Mesenteric fat pad (tissue), 1 donor: ENCODE measurements at places on chromosomes 4 and X.

- DNase-seq = peak; percentile 57
Observed at GRCh38 chr4:1997712-1998111, 11.1 kb downstream of the NELFA start.

DNA sequence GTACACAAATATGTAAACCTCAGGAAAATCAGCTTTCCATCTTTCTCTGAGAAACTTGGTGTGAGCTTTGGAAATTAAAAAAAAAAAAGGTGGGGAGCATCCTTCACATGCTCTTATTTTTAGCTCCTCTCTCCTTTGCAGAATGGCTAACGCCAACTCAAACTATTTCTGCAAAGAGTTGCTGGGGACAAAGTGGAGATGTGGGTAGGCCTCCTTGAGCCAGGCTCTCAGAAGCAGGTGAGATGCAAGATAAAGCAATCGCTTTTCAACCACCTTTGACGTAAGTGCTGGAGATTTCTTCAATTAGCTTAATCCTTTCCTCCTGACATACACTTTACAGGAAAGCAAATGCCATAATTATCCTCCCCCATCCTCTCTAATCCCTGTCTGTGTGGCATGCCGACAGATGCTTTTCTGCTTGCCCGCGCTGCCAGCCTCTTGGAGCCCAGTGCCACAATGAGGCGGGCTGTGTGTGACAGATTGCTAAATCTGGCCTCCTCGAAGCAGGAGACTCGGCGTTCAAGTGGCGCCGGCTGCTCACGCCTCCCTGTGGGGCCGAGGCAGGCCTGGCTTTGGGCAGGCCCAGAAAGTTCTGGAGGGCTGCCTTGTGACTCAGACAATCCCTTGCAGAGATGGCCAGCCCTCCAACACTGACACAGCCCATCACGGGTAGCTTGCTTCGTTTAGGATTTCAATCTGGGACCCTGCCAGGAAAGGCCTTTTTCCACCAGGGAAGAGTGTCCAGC lies 64.9 kb upstream of the SOD3 start:
- peak; percentile 91 for DNase-seq

DNA sequence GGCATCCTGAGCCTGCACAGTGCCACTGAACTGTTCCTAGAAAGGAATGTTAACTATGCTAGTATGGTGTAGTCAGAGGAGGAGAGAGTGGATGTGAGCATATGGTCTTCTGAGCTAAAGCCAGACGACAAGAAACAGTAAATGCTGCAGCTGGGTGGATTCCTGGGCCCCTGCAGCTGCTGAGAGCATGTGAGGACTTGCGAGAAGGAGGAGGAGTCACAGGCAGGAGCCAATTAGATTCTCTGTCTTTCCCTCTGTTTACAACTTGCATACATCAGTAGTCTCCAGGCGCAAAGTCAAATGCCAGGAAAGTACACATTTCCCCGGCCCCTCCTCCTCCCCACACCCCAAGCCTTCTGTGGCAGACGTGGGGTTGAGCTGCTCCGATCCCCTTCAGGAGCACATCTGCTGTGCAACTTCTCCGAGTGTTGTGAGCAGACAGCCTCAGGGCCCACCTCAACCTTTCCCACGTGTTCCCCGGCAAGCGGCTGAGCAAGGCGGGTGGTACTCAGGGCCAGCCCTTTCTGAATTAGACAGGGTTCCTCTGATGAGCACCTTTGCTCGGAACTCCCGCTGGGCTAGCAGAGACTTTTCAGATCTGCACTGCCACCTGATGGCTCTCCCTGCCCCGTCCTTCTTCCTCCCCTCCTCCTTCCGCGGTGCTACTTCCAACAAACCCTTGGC lies 108.7 kb upstream of the ATP6AP2 start:
- no peak for DNase-seq

DNA sequence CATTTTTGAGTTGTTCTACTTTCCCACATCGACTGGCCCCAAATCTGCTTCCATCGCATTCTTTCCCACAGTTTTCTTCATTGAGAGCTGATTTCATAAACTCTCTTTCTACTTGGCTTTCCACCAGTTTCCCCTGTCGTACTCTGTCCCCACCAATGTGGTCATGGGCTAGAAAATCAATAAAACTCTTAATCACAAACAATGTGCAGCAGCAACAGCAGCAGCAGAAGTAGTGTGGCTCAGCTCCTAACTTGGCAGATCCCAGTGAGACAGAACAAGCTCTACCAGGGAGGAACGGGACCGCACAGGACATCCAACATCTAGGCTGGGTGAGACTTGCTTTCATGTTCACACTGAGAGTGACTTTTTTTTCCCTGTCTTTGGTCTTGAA lies 3.1 kb upstream of the SETD7 start:
- DNase-seq = no peak

- DNase-seq = no peak
Observed at GRCh38 chrX:50579955-50580354, 109.3 kb upstream of the DGKK start.

GRCh38 chr4:8790749-8791148 lies 80.9 kb downstream of the HMX1 start:
- no peak for DNase-seq

GRCh38 chr4:60482921-60483351 lies 717.2 kb upstream of the ADGRL3 start:
- no peak for DNase-seq

GRCh38 chrX:126395909-126396308 lies 156.7 kb downstream of the DCAF12L1 start:
- DNase-seq = no peak

DNA sequence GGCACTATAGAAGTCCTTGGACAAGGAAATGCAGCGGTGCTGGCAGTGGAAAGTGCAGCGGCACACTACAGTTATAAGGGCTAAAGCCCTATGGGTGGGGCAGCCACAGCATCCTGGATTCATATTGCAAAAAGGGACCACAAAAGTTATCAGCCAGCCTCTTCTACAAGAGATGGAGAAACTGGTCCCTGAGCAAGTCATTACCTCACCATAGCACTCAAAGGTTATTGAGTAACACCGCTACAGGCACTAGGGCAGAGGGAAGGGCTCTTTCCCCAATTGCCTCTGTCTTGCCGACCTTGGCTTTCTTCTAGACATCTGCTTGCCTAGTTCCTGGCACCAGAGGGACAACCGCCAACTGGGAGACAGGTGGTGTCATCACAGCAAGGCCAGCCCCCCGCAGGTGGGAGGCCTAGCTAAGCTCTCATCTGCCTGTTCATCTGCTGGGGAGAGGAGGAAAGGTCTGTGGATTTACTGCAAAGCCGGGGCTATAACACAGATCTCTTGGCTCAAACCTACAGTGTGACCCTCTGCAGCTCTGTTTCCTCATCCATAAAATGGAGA lies 600.0 kb downstream of the BCOR start:
- no peak for DNase-seq

- no peak for DNase-seq
Observed at GRCh38 chr4:101701551-101701950, 89.0 kb upstream of the BANK1 start.

DNA sequence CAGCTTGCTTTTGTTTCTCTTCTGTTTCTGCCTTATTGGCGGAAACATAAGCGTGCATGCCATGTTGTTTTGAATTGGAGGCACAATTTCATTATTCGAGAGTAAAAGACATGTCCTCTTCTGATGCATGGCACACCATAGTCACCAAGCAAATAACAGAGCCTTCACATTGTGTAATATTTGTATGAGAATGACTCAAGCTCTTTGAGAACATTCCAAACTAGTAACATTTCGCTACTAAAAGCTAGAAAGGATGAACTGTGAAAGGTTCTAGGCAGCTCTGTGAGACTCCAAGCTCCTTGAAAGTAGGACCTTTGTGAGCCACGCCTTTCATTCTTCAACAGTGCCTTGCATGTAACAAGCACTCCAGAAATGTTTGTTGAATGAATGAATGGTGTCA lies 9.2 kb upstream of the ANXA3 start:
- DNase-seq = no peak

DNA sequence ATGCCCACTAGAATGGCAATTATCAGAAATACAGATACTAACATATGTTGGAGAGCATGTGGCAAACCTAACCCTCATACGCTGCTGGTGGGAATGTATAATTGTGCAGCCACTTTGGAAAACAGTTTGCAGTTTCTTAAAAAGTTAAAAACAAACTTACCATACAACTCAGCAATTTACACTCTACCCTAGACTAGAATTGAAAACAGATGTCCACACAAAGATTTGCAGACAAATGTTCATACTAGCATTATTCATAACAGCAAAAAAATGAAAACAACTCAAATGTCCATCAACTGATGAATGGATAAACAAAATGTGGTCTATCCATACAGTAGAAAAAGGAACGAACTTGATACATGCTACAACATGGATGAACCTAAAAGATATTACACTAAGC lies 64.4 kb downstream of the SLC9A7 start:
- DNase-seq = no peak

DNA sequence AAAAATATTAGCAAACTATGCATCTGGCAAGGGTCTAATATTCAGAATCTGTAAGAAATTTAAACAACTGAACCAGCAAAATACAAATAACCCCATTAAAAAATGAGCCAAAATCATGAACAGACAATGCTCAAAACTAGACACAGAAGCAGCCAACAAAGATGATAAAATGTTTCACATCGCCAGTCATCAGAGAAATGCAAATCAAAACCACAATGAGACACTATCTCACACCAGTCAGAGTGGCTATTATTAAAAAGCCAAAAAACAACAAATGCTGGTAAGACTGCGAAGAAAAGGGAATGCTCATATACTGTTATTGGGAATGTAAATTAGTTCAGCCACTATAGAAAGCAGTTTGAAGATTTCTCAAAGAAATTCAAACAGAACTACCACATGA lies 201.3 kb upstream of the CPEB2 start:
- DNase-seq = no peak

DNA sequence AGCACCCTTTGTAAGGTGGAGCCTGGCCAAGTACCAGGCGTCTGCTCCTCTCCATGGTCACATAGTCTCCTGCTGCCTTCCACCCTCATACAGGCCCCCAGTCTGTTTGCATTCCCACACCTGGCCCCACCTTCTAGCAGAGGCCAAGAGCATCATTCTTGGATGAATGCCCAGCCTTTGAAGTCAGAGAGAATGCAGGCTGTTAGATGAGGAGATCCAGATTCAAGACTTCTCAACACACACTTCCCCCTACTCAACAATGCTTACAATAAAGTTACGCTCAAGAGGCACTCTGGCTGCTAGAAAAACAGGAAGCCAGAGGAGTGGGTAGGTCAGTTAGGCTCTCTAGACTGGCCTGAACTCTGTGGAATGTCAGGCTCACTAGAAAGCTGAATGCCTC lies 43.3 kb downstream of the SHROOM4 start:
- DNase-seq = no peak

GRCh38 chr4:24473309-24473721 lies 111.0 kb downstream of the DHX15 start:
- no peak for DNase-seq

- DNase-seq = no peak
Observed at GRCh38 chr4:138449938-138450337, 207.8 kb upstream of the SLC7A11 start.

- no peak for DNase-seq
Observed at GRCh38 chr4:40314951-40315350, 20.2 kb upstream of the CHRNA9 start.

- DNase-seq = no peak
Observed at GRCh38 chr4:14303856-14304255, 676.3 kb upstream of the BOD1L1 start.

DNA sequence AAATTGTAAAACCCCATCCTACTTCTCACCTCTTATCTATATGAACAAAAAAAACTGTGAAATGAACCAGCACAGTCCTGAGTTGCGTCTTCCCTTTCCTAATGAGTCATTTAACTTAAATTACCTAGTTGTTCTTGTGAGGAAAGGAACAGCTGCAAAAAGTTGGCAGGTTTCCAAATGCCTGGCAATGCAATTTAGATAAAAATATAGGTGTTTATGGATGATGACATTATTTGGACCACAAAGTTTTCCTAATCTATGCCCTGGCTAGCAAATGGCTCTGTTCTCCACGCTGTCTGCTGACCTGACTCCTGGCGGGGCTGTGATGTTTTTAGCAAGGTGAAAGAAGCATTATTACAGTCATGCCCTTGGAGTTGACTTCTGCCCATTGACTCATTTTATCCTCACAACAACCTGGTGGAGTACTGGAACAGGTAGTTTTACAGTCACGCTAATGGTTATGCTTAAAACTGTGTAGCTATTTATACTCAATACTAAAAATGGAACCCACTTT lies 29.8 kb upstream of the RELL1 start:
- DNase-seq = no peak

- DNase-seq = no peak
Observed at GRCh38 chr4:48329976-48330375, 11.4 kb upstream of the SLAIN2 start.

DNA sequence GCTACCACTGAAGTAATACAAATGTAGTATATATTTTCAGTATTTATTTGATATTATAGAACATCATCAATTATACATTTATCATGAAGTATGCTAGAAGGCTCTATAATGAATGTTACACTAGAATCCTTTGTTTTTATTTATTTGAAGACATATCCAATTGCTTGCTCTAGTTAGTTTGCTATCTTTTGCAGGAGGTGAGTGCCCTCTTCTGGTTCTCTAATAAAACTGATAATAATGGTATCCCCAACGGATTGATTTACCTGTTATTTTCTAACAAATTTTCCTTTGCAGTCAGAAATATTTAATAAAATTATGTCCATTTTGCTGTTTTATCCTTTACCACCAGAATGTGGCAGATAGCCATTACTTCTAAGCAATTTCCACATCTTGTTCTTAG lies 274.3 kb upstream of the TACR3 start:
- no peak for DNase-seq

- DNase-seq = no peak
Observed at GRCh38 chr4:86549163-86549788, 44.8 kb upstream of the PTPN13 start.

DNA sequence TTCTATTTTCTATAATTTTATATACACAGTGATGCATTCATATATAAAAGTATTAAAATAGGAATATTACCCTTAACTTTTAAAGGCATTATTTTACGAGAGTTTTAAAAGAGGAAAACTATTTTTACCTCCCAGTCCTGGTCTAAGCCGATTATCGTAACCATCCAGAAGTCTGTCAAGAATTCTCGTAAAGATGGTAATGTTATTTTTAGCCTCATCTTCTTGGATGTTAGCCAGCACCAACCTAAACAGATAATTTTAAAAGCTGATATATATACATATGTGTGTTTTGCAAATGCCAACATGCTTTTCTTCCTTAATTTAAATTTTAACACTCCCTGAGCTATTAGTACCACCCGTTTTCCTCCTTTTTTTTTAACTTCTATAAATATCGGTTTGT lies 4.0 kb downstream of the GABRA2 start:
- no peak for DNase-seq

DNA sequence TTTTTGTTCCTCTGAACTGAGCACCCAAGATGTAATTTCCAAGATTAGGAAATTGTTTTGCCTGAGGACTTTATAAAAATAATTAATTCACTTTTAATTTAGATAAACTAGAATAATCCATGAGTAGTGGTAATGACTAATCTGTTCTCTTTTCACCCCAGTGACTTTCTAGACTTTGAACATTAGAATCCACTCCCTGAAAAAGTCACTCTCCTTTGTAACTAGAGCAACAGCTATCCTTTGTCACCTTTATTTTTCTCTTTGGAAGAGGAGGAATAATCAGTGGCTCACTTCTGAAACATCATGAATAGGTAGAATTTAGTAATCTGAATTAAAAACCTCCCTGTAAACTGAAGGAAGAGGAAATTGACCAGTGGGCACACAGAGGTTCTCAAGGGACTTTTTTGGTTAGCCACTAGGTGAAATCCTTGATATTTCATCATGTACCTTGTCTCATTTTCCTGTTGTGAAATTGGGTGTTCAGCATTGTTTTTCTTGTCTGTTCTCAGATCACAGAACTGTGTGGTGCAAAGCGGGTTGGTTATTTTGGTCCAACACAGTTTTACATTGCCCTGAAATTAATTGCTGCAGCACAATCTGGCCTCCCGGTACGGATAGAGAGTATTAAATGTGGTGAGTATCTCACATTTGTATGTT lies 59.4 kb downstream of the REPS2 start:
- DNase-seq = no peak
